AG20443 (cell line): ENCODE measurements at places on chromosomes 2 and 18.

- DNase-seq: no peak
Observed at GRCh38 chr2:20662308-20662937, 4.5 kb upstream of the GDF7 start.

- DNase-seq: no peak
Observed at GRCh38 chr2:31903109-31903780, 107.6 kb downstream of the MEMO1 start.

GRCh38 chr2:221429741-221430491, 142.2 kb downstream of the EPHA4 start:
- DNase-seq: peak; percentile 20

- no peak for DNase-seq
Observed at GRCh38 chr2:211204456-211204855, 648.1 kb downstream of the CPS1 start.

DNA sequence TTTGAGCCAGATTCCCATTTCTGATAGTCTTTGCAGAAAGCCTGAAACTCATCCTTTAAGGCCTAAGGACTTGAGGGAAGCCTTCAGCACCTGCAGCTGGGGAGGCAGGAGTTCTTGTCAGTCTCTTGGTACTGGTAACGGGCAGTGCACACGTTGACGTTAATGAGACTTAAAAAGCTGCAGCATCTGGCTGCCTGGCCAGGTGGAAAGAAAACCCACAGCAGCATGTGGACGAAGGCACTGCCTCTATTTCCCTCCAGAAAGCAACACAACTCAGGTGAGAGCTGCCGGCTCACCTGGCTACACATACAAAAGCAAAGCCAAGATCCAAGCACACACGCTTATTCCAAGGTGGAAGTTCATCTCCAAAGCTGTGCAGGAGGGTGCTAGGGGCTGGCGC, 178.8 kb downstream of the ANAPC1 start:
- no peak for DNase-seq

- peak; percentile 84 for DNase-seq
Observed at GRCh38 chr2:219331560-219332213, 857 bp downstream of the RESP18 start.

GRCh38 chr2:191500566-191500883, 177.4 kb upstream of the NABP1 start:
- DNase-seq: no peak

- DNase-seq: no peak
Observed at GRCh38 chr18:9885170-9886004, at the start of gene TXNDC2. Gene TXNDC2 (plus strand): TSS chr18:9885973. CDS start chr18:9886681, 708 bp downstream.

- DNase-seq: no peak
Observed at GRCh38 chr2:221428896-221429295, 143.2 kb downstream of the EPHA4 start.

DNA sequence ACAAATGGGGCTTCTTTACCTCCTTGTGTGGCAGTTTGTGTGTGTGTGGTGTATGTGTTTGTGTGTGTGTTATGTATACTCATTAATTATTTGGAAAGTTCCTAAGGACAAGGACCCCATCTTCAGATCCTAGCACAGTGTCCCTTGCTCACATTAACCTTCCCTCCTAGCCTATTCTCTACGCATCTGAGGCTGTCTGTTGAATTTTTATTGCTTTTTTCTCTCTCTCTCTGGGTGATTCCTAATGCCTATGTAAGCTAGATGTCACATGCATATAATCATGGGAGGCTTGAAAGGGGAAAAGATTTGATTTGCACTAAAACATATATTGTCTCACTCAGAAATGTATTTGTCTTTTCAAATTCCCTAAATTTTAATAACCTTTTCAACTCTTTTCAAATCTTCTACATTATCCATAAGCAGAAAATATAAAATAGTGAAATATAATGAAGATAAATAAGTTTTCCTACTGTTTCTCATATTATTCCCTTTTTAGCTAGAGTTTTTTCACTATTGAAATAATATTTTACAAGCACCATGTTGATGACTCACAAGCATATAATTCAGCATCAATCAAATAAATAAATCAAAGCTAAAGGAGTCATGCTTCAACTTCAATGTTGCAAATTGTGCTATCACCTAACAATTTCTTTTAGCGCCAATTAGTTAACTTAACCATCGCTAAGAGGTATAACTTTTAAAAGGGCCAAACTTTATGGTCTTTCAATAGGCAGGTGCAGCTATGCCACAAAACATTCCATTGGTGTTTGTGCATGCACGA, 199.0 kb upstream of the ERBB4 start:
- no peak for DNase-seq
